ENCODE measurements at places on chromosomes 6 and 20.

GRCh38 chr20:21020659-21021471 is 85.3 kb downstream of the LINC00237 start:
- DNase-seq = no peak

- no peak for DNase-seq
These were observed 33.5 kb downstream of the CARMIL1 start for GRCh38 chr6:25312703-25313102.

- no peak for DNase-seq
These were observed 1633.9 kb downstream of the GRIK2 start for GRCh38 chr6:103027271-103027931.

DNA sequence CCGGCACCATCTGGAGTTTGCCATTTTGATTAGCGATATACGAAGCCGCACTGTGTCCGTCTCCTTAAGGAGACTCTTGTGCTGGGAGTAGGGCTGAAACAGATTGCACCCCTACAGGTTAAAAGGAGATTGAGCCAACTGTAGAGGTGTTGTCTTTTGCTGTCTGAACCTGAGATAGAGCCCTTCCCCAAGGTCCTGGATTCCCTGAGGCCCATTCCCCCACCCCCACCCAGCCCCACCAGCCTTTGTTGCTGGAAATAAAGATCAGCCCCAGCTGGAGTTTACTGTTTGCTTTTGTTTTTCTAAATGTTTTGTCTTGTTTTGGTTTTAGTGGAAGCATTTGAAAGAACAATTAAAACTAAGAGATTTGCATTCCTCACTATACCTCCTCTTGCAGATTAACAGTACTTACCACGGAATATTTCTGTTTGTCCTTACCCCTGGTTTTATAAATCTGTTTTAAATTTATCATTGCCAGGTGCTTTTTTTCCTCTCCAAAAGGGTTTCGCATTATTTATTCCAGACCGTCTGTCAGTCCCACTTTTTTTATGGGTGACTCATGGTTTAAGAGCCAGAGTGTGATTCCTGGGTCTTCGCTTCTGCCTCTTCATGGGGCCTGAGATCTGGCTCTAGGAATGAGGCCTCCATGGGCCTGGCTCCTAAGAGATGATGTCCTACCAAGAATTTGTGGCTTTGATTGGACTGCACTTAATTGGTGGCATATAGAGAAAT is 169.2 kb downstream of the DTNBP1 start:
- no peak for DNase-seq

DNA sequence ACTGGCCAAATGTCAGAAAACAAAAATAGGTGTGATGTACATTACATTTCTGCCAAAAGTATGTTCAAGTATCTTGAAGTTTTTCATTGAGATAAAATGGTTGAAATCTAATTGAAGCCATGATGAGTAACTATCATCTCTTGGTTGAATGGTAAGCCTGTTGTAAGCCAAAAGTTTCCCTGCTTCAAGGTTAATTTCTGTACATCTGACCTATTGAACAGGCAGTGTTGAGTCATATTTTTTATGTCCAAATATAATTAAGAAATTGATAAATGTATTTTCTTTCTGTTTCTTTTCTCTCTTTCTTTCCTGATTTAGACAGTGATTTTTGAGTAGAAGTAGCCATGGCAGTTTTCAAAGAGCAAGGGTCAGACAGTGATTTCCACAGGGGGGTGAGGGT is 4.4 kb downstream of the RREB1 start:
- DNase-seq = no peak

DNA sequence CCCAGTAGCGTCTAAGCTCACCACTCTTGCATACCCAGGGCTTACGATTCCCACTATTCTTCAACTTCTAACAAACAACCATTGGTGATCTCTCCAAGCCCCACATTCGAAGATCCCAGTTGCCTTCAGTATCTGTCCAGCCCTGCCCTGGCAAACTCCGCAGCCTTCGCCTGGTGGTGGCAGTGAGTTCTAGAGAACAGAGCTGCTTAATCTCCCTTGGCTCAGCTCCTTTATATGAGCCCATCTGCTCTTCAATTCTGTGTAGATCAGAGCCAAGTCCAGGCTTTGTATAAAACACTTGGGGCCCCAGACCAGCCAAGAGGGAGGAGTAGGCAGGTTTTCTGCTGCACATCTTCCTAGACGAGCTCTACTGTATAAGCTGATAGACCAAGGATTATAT is 193.3 kb downstream of the PHACTR1 start:
- DNase-seq = no peak

- DNase-seq = no peak
These were observed at the start of gene DDAH2 for GRCh38 chr6:31728767-31729514. Gene DDAH2 (minus strand): TSS chr6:31729299. CDS start chr6:31729161, 138 bp downstream.

GRCh38 chr20:53599378-53599777 is 5.7 kb upstream of the ZNF217 start:
- no peak for DNase-seq

All from activated CD4-positive, alpha-beta T cell treated with anti-CD3 and anti-CD28 coated beads for 4 hours (primary cell).